ENCODE measurements at places on chromosomes 6 and 20.

DNA sequence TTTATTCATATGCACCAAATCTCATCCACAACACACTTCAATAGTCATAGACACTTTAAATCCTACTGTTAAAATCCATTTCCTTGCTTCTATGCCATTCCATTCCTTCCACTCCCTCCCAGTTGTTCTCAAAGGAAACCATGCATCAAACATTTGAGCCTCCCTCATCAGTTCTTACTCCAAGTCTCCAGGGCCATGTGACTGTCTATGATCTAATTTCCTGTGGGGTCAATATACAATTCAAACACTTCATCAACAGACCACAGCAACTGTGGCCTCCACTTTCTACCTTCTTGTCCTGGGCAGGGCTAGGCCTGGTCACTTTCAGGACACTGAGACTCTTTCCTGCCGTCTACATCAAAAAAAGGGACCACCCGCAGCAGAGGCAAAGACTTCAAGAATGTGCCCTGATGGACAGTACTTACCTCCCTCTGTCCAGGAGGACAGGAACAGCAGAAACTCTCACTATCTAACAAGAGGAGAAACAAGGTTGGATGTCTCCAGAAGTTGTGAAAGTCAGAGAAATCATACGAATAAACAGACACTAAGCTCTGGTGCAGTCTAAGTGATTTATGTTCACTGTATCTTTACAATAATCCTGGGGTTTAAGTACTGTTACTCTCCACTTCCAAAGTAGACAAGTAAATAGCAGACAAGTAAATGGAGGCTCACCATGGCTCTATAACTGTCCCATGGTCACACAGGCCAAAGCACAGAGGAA is 160.2 kb downstream of the QRSL1 start:
- no peak for DNase-seq

DNA sequence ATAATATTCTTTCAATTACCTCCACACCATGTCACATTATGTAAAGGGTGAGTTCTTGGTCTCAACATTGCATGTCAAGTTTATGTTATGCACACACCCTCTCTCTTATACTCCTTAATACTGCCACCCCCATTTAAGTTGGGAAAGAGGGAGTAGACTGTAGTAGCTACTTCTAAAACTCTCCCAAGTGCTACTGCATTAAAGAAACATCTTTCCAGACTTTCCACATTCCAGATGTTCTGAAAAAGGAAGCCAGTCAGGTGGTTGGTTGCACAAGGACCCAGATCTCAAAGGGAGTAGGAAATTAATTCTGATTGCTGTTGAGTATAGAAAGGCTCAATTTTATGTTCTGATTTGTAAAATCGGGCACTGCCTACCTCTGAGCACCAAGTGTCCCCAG is 419.5 kb downstream of the CD83 start:
- DNase-seq, result no peak

DNA sequence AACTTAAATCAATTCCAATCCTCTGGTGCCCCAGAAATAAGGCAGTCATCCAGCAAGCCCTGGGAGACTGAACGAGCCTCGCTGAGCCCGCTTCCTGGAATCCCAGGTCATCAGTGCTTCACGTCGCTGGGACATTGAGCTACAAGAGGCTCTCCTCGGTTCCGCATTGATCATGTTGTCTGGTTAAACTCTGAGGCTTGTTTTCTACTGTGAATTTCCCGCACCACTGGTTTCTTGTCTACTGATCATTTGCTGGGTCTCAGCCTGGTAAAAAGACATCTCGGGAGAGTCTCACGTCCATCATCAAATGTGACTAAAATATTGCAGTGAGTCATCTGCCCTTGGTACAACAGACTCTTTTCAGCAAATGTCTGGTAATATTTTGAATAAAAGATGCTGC is 569.2 kb downstream of the QKI start:
- DNase-seq, result no peak

DNA sequence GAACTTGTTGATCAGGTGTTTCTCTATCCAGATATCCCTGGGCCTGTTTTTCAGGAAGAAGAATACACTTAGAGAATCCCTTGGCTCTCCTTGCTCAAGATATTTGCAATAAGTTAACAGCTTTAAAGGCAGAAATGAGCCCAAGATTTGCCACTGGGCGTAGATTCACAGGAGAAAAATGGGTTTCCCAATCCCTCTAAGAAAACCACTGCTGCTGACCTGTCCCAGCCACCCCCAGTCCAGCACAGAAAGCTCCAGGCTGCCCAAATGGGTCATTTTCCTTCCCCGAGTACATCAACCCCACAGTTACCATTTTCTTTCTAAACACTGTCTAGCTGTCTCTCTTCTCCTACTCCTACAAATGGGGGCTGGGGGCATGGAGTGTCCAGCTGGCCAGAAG is 67.3 kb downstream of the ANKRD60 start:
- DNase-seq, result no peak

- DNase-seq, result no peak
These were observed 93.2 kb downstream of the MAN1A1 start for GRCh38 chr6:119256392-119256791.

GRCh38 chr6:9943986-9944385 is 470.9 kb downstream of the TFAP2A start:
- no peak for DNase-seq

GRCh38 chr20:18258126-18258860 is 30.0 kb upstream of the ZNF133 start:
- no peak for DNase-seq

- DNase-seq, result no peak
These were observed 14.2 kb downstream of the SLC22A23 start for GRCh38 chr6:3442431-3443220.

GRCh38 chr6:159557031-159557430 is 136.0 kb downstream of the SOD2 start:
- DNase-seq, result no peak

DNA sequence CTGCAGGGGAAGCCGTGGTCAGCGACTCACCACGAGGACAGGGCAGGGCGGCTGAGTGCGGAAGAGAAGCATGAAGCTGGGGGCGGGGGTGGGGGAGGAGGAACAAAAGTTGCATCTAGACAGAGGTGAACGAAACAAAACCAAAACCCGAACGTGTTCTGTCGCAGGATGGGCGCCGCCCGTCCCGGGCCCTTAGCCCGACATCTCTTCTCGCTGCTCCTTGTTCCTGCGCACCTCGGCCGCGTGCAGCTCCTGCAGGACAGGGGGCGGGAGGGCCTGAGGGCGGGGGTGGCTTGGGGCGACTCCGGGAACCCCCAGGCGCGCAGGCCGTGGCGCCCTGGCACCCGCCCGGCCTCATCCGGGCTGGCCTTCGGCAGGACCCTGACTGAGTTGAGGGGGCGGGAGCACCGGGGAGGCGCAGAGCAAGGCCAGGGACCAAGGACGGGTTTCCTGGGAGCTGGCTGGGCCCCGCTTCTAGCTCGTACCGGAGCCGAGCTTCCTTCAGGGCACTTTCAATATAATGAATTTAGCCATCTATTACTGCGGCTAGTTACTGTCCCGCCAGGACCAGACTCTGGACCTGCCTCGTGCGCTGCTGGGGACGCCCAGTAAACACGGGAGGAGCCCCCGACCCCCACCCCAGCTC is 12.0 kb downstream of the STMN3 start:
- peak; percentile 62 for DNase-seq
